GM19239 (cell line): ENCODE measurements at places on chromosomes 7 and 10.

DNA sequence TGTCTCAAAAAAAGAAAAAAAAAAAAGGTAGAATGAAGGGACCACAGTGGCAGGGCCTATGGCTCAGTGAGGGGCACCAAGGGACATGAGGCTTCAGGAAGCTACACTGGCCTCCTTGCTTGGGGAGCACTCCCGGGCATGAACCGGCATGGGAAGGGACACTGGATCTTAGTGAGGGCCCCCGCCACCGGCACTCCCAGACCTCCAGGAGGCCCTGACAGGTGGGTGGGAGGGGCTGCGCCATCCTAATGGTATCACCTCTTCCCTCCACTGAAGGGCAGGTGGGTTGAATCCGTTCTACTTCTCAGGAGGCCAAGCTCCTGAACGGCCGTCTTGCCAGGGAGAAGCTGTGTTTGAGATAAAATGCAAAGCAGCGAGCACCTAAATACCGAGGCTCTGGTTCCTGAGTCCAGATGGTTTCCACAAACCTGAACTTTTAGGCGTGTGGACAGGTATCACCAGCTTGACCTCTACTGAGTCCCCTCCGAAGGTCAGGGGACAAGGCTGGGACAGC, 69.8 kb downstream of the C10orf143 start:
- DNase-seq: no peak

- no peak for DNase-seq
These were observed 1.0 kb upstream of the FAM20C start for GRCh38 chr7:191105-191980.

GRCh38 chr7:151687523-151688235, 168.0 kb upstream of the RHEB start:
- DNase-seq: no peak

DNA sequence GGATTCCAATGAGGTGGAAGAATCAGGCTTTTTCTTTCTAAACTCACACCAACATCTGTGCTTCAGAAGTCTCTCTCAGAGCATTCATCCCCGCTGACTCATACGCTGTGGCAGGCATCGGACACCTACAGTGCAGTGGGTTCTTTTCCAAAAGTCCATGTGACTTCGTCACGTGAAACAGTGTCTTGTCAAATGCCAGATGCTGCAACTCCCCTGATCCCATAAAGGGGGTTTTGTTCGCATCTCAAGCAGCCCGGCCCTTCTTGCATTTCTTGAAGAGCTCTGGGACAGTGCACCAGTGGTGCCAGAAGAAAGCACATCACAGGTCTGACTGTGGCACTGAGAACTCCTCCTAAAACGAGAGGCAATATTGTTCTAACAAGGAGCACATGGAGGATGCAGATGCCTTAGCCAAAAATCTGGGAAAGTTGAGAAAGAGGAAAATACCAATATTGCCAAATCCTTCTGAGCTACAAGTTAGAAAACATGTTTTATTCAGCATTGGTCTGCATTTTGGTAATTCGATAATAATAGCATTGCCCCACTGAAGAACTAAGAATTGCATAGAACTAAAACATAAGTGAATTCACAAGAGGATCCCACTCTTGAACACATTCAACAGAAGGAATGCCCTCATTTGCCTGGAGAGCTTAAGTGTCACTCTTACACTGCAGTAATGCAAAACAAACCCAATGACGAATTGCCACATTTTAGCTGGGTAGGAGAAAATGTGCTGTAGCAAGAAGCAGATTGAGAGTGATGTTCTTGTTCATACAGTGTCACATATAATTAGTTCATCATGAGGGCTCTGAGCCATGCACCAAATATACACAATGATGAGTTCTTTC, 204.4 kb downstream of the CXCL12 start:
- DNase-seq: no peak

GRCh38 chr7:100655908-100656674, at the start of gene ACTL6B:
Gene ACTL6B, minus strand, starts transcription at chr7:100656448. Its CDS starts 94 bp downstream, at chr7:100656354.
- DNase-seq: no peak

- no peak for DNase-seq
These were observed 3.7 kb upstream of the ZNF800 start for GRCh38 chr7:127396184-127396583.

DNA sequence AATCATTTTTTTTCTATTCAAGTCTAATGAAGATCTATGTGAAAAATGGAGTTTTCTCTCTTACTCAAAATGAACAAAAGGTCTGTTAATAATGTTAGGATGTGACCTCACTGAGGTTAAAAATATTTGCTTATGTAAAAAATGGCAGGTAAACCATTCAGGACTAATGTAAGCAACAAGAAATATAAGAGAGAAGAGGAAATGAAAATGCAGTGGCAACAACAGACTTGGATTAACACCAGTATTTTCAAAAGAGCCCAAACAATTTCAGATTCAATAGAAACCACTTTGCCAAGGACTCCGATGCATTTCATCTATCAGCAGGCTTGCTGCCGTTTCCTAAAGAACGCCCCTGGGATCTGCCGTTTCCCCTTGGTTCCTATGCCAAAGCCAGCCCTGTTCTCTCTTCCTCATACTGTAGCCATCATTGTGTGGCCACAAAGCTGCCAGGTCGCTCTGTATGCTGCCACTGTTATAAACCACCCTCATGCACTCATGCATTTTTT, 66.4 kb downstream of the MTURN start:
- DNase-seq: no peak

DNA sequence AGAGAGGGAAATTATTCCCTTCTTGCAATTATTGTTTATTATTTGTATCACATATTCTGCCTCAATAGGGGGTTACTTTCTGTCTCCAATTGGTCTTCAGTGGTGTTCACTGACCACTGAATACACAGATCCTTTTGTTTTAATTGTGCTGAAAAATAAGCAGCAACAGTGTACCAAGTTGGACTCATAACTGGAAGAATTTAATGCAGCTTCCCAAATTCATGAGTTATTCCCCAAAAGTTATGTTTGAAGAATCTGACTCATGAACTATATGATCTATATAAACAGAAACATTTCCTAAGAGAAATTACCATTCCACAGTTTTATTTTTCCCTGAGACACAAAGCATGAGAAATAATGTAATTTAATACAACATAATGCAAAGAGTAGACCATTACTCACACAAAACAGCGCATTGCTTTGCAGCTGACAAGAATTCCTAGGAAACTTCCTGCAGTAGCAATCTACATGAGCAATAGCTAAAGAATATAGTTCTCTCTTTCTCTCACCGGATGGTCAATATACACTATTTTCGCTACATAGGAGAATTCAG, 479.2 kb downstream of the HTR7 start:
- DNase-seq: no peak

DNA sequence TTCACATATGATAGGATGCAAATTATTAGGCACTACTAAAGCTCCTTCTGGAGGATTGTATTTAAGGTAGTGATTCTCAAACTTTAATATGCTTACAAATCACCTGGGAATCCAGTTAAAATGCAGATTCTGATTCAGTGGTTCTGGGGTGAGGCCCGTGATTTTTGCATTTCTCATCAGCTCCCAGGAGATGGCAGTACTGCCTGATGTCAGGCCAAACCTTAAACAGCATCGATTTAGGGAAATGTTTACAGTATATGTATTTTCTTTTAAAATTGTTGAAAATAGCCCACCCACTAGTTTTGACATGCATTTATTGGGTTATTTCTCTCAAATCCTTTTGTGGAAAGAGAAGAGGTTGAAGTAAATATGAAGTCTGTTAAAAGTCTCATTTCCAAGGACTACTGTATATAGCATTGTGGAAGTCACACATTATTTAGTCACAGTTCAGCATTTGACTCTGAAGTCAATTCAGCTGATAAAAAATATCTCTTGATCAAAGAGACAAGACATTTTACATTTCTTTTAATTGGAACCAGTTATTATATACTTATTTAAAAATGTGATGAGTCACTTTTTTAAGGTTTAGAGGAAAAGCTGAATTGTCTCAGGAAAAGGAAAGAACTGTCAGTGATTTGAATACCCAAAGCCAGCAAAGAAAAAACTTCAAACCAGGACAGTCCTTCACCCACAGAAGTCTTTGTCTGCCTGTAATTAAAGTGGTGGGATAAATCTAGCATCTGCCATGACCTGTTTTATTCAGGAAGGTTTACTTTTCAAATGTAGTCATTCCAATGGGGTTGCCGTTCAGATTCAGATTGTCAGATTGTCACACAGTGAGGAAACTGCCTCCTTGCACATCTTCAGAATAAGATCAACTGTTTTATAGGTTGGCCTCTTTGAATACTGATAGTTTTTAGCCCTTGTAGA, 21.1 kb upstream of the HBP1 start:
- no peak for DNase-seq

- no peak for DNase-seq
These were observed 11.8 kb downstream of the MMRN2 start for GRCh38 chr10:86945361-86946212.

GRCh38 chr7:27147199-27148030, at the start of gene HOXA6:
Gene HOXA6, minus strand, starts transcription at chr7:27147774. Its CDS starts 25 bp downstream, at chr7:27147749.
- DNase-seq: no peak

DNA sequence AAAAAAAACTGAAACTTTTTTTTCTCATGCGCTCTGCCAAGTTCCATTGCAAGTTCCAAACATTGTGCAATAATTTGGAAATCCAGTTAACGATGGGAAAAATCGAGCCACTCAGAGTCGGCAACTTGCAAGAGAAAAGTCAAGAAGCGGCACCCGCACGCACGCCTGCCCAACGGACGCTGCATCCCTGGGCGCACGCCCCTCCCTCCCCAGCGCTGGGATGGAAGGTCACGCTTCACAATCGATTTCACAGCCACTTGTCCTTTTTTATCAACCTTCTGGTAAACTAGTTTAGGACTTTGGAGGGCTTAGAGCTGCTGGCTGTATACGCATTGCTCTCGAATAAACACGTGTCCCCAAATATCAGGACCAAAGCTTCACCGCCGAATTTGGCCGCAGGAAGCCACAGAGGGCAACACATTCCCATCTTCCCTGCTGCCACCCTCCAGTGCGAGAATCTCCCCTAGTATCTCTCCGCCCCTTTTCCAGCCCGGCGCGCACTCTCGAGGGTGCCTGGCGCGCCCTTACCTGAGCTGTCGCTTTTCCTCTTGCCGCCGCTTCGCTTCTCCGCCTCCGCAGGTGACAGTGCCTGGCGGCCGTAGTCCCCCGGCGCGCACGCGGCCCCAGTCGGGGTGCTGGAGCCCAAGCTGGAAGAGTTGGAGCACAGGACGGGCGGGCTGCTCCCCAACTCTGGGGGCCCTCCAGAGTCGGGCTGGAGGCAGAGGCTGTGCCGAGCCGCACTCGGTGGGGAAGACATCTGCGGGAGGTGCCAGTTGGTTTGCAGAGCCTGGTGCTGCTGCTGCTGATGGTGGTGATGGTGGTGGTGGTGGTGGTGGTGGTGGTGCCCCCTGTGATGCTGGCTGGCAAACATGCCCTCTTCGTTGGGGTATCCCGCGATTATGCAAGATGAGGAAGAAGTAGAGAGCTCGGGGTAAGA, 857 bp downstream of the MEOX2 start:
- no peak for DNase-seq

GRCh38 chr10:17785276-17785930, 23.7 kb upstream of the MRC1 start:
- DNase-seq: no peak

DNA sequence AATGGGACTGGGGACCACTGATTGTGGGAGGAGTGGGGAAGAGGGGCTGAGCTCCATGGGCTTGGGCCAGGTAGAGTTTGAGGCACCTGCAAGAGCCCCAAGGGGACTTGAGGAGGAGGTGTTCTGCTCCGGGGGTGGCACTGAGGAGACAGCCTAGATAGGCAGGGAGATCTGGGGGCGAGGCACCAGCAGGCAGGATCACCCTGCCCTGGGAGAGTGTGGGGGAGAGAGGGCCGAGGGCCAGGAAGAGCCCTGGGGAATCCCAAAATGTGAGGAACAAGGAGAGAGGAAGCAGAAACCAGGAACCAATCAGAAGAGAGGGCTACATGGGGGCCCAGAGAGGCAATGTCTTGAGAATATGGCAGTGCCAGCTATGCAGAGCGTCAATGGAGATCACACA, 34.6 kb downstream of the LEP start:
- no peak for DNase-seq

- no peak for DNase-seq
These were observed 37.0 kb downstream of the WNT2 start for GRCh38 chr7:117285826-117286225.

DNA sequence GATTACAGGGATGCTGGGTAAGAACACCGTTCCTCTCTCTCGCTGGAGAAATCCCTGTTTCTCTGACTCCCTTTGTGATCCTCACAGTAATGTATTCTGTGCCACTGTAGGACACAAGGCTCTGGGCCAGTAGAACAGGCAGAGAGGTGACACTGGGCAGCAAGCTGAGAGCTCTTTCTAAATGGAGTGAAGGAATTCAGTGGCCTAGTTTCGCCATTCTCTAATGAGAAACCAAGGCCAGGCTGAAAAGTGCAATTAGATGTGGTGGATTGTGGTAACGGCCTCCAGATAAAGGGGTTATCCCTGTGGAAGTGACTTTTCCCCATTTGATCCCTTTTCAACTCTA, 12.8 kb downstream of the KCTD7 start:
- no peak for DNase-seq

DNA sequence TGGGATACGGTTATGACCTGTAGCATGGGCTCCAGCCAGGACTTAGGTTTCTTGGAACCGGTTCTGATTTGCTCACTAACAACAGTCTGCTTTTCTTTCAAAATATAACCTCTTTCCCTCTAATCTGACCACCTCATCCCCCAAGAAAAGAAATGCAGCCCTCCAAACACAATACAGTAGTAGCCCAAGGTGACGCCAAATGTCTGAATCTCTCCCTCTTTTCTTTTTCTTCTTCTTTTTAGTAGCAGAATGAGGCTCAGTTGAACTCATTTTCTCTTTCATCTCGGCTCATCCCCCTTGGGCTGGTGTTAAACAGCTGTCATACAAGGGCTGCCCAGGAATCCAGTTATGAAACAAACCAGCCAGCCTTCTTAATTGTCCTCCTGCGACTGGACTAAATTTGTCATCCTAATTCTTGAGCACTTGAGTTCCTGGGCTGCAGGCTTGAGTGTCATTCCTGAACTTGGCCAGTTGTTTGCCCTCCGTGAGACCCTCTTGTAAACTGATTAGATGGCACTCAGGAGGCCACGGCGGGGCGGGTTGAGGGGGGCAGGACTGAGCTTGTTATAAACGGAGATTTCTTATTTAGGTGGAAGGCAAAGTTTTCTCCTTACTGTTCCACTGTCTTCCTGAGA, 94.8 kb downstream of the SORCS3 start:
- DNase-seq: no peak

DNA sequence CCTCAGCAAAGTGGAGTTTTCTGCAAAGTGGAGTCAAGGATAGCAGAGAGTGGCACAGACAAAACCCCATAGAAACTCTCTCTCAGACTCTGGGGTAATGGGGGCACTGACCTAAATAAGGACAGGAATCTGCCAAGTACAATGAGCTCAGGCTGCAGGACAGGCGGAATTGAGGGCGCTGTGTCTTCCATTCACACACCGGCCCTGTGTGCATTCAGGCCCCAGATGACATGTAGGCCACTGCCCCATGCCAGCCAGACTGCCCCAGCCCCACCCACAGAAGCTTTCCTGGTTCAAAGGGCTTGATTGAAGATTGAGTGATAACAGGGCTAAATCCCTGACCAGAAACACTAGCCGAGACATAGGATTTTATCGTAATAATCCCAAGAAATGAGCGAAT, 52.7 kb downstream of the EEPD1 start:
- DNase-seq: no peak

- no peak for DNase-seq
These were observed 5.9 kb downstream of the SAP25 start for GRCh38 chr7:100567751-100568175.
